ENCODE measurements at places on chromosomes 2 and 18. TPM values are rescaled to one million over a fixed set of nuclear protein-coding genes. Genes with fewer than 3 reads are reported as not detected.

Gene TCF23
- total RNA-seq: not detected

Gene IL36B
- not detected for total RNA-seq

Gene NT5DC4
- not detected for total RNA-seq

Gene CHRND
- total RNA-seq: not detected

Gene DOK6
- 8.0 TPM for total RNA-seq

Gene CCDC68
- total RNA-seq: 3.6 TPM

Gene SKOR2
- not detected for total RNA-seq

Gene SLC11A1
- total RNA-seq: under 0.01 TPM

Gene ABCG8
- total RNA-seq: not detected

Gene CYTIP
- not detected for total RNA-seq

Gene ANKRD53
- total RNA-seq: 2.4 TPM

Gene AFF3
- 4.0 TPM for total RNA-seq

Gene NAT8
- total RNA-seq: not detected

Gene C18orf63
- total RNA-seq: not detected

Gene GTF2A1L
- 1.2 TPM for total RNA-seq
